ENCODE measurements at places on chromosomes 1 and 21.

DNA sequence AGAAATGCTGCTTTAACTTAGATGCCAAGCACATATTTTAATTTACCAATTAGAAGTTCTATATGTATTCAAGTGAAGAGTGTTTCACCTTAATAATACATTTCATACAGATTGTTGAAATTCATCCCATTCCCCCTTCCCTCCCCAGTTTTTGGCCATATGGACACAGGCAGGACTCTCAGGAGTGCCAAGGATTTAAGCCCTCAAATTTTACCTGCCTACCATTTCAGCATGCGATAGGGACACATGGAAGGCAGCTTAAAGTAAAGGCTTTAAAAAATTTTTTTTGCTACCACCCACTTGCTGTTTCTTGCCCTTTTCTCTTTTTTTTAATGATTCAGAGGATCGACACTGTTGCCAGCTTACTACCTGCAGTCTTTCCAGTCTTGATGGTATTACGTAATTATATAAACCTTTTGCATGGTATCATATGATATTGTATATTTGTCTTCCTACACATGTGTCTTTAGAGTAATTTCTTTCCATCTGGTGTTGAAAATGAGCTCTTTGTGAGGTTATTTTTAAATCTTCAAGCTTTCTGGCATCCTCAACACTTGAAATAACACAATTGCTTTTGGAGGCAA, 7.0 kb downstream of the EPB41 start:
- DNase-seq: no peak

GRCh38 chr1:14887044-14887566, 266.4 kb upstream of the TMEM51 start:
- DNase-seq: no peak

- DNase-seq: no peak
Observed at GRCh38 chr1:6667139-6667538, 34.5 kb downstream of the DNAJC11 start.

DNA sequence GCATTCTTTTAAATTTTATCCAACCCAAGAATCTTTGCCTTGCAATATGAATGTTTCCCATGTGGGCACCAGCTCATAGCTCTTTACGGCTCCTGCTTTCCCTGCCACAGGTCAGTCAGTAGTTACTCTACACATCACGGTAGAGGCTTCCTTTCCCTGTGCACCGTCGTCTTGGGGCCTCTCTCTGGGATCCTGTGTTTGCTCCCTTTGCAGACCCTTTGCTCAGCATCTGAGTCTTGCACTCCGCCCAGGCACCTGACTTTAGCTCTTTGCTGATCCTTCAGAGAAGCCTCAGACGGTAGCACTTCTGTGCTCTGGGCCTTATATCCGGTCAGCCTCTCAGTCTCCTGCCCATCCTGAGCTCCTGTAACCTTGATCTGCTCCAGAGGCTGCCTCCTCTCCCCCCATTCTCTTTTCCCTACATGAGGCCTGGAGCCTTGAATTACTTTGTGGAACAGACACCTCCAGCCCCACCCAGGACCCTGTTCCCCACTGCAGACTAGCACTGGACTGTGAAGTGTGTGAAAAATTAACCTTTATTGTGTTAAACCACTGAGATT, 183.5 kb upstream of the HMGB4 start:
- no peak for DNase-seq

- DNase-seq: no peak
Observed at GRCh38 chr1:40694353-40694874, 2.9 kb downstream of the NFYC start.

DNA sequence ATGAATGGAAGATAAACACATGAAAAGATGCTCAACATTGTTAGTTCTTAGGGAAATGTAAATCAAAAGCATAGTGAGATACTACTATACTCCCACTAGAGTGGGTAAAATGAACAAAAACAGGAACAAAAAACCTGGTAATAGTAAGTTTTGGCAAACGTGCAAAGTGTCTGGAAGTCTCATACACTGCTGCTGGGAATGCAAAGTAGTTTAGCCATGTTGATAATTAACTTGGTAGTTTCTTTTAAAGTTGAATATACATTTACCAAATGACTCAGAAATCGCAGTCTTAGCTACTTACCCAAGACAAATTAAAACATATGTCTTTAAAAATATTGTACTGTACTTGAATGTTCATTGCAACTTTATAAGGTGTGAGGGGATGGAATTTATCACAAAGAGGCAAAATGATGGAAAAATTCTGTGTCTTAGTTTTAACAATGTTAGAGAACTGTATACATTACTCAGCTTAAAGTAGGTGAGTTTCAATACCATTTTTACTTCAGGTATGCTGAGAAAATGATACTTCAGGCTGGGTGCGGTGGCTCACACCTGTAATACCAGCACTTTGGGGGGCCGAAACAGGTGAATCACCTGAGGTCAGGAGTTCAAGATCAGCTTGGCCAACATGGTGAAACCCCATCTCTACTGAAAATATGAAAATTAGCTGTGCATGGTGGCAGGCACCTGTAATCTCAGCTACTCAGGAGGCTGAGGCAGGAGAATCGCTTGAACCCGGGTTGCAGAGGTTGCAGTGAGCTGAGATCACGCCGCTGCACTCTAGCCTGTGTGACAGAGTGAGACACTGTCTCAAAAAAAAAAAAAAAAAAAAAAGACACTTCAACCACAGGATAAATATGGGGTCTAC, 102.3 kb downstream of the PDE4B start:
- DNase-seq: no peak

- DNase-seq: no peak
Observed at GRCh38 chr1:54627196-54627595, 3.9 kb upstream of the FAM151A start.

DNA sequence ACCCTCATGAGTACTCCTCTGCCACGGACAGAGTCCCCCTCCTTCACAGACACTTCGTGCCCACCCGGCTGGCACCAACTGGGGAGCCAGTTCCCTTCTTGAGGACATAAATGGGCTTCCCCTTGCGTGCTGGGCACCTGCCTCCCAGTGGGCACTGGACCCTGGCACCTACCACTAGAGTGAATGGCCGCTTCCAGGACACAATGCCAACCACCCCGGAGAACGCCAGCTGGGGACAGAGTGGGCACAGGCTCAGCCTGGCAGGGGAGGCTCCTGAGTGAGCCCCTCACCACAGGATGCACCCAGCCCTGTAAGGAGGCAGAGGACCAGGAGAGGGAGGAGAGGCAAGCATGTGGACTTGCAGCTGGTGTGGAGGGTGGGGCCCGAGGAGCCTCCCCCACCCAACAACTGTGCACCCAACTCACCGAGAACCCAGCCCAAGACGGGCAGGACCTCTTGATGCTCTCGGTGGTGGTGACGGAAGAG, 1.0 kb downstream of the ENTREP3 start:
- no peak for DNase-seq

GRCh38 chr1:24498589-24498988, 4.0 kb upstream of the RCAN3 start:
- DNase-seq: peak; percentile 70

- no peak for DNase-seq
Observed at GRCh38 chr1:170674239-170674638, 10.3 kb downstream of the PRRX1 start.

- DNase-seq: no peak
Observed at GRCh38 chr1:197390856-197391255, 122.8 kb downstream of the CRB1 start.

- no peak for DNase-seq
Observed at GRCh38 chr1:21118167-21118566, 58.5 kb downstream of the EIF4G3 start.

- DNase-seq: no peak
Observed at GRCh38 chr1:94554580-94554979, 13.0 kb upstream of the F3 start.

DNA sequence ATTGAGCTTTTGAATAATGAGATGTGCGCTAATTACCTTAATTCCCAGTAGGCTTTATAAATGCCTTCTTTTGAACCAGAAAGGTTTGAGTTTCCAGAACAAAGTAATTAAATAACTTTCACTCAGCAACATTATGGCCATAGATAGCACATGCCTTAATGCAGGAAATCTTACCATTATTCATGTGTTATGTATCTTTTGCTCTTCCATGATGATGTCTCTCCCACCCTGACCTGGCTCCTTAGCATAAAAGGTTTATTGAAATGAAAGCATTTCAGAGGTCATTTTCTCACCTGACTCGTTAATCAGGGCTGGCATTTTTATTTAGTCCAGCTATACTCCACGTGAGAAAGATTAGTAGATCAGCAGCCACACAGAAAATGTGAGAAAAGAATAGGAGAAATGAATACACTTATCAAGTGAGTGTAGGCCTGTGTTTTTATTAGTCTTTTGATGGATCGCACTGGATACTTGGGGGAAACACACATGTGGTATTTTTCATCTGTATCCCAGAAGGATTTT, 180.2 kb downstream of the ATP6V1G3 start:
- no peak for DNase-seq

DNA sequence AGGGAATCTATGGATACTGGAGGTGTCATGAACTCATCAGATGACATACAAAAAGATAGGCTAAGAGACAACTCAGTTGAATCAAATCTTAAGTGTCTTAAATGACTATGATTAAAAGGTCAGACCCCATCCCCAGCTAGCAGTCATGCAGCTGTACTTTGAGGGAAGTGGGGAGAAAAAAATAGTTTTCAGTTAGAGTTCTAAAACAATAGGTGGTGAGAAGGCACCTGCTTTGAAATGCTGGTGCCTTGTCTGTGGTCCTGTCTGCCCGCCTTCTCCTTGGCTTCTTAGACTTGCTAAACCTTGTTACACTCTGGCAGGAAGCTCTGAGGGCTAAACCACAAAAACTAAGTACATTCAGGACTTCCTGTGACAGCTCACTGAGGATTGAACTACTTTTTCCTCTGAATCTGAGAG, 15.3 kb downstream of the CD2 start:
- DNase-seq: peak; percentile 85

- peak; percentile 6 for DNase-seq
Observed at GRCh38 chr1:67683766-67684525, 1.1 kb upstream of the GADD45A start.

DNA sequence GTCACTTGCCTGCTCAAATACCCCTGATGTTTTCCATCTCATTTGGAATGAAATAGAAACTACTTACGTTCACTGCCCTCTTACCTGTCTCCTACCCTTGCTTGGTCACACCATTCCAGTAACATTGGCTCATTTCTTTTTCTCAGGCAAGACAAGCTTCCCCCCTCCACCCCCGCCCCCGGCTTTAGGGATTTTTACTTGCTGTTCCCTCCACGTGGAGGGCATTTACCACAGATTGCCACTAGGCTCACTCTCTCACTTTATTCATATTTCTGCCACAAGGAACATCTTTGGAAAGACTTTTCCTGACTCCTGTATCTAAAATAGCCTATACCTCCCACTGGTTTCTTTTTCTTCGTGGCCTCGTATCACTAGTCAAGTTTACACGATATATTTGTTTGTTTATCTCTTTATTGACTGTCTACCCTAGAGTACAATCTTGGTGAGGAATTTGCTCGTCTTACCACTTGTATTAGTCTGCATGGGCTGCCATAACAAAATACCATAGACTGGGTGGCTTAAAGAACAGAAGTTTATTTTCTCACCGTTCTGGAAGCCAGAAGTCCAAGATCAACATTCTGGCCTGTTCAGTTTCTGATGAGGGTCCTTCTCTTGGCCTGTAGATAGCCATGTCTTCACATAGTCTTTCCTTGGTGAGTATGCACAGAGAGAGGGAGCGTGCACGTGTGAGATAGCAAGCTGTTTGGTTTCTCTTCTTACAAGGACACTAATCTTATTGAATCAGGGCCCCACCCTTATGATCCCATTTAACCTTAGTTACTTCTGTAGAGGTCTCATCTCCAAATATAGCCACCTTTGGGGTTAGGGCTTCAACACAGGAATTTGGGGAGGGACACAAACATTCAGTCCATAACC, 126.2 kb downstream of the NRDC start:
- DNase-seq: no peak

- no peak for DNase-seq
Observed at GRCh38 chr1:201061049-201061448, 37.5 kb upstream of the KIF21B start.

DNA sequence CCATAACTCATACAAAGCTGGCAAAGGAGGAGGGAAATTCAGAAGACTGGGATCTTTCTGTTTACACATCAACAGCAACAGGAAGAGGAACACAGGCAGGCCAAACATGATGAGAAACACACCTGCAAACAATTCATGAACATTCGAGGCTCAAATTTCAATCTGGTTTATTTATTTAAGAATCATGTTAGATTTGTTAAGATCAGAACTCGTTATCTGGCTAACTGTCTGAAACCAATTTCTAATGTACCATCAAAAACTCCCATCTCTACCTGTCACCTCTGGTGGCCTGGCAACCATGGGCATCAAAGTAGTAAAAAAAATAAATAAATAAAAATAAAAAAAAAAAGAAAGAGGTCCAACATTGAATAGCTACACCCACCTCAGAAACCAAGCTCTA, 9.8 kb downstream of the LBR start:
- DNase-seq: no peak

- no peak for DNase-seq
Observed at GRCh38 chr1:27299385-27300271, 22.3 kb upstream of the TMEM222 start.

DNA sequence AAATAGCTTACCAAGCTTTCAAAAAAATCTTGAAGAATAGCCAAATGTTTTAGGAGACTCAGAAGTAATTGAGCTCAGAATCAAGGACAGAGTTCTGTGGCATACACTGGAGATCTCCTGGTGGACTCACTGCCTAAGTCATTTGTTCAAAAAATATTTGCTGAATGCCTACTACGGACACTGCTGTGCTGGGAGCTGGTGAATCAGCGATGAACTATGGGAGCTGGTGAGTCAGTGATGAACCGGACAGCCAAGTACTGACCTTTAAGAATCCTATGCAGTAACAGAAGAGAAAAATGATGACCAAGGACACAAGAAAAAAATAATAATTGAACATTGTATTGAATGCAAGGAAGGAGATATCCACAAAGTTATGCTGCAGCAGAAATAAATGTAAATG, 717.9 kb upstream of the CXADR start:
- no peak for DNase-seq
